Heart right ventricle (tissue), 16 donors: ENCODE measurements at places on chromosomes 13 and 19. TPM values are rescaled to one million over a fixed set of nuclear protein-coding genes. Genes with fewer than 3 reads are reported as not detected.

The FXYD3 gene
- 0.51 TPM for total RNA-seq

DNA sequence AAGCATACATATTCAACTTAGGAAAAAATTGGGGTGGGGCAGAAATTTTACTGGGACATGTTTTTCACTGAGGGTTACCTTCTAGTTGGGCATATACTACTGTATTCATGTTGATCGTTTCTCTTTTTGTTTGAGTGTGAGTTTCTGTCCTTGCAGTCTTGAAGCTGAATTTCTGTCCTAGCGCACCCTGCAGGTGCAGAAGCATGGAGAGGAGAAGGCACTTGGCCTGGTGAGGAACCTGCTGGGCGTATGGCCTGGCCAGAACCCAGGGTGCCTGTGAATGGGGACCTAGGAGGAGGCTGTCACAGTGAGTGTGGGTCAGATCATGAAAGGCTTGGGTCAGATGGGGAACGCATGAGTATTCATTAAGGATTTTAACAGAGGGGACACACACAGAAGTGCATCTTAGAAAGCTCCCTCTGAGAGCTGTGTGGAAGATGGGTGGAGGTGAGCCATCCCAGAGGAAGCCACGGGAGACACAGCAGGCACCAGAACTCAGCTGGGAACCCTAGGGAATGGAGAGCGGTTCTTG lies 36.8 kb downstream of the SERP2 start:
- H3K4me3 ChIP-seq = no peak overlapping the region
- DNase-seq = no peak
- peaks cover 5% of the 10 kb centered on the region for H3K4me1 ChIP-seq
- H3K27ac ChIP-seq = no peak overlapping the region
- no peaks in the 10 kb centered on the region for H3K36me3 ChIP-seq

GRCh38 chr13:45683701-45684100 lies 18.4 kb upstream of the CBY2 start:
- no peak overlapping the region for H3K27ac ChIP-seq
- H3K36me3 ChIP-seq = no peaks in the 10 kb centered on the region
- H3K4me1 ChIP-seq = no peaks in the 10 kb centered on the region
- H3K27me3 ChIP-seq = no peaks in the 10 kb centered on the region
- no peak for DNase-seq

DNA sequence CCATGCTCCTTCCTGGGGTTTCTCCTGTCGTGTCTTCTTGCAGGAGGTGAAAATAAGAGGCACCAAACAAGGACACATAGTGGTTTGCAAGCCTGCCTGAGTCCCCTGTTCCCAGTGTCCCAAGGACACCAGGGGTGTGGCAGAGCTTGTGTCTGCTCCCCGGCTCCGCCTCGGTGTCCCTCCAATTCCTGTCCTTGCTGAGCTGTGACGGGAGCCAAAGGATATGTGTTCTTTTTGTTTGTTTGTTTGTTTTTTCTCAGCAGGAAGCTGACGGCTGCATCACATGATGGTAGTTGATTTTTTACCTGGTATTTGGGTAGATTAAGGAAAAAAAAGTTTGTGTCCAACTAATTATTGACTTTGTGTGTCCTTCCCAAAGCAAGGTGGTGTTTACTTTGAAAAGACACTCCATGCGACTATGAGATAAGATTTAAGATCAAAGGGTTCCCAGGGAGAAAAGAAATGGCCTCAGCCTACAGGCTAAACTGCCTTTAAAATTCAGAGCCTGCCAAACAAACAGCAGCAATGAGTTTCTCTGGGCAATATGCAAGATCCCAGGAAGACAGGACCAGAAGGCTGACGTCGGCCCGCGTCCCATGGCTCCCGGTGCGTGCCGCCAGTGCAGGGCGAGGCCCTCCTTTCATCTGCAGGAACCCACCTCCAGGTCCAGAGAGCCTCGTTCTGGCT lies 50.8 kb upstream of the XPO4 start:
- H3K4me1 ChIP-seq = no peaks in the 10 kb centered on the region
- no peak overlapping the region for H3K4me3 ChIP-seq
- H3K36me3 ChIP-seq = no peaks in the 10 kb centered on the region
- H3K27me3 ChIP-seq = peaks cover 6% of the 10 kb centered on the region
- no peak for DNase-seq
- H3K27ac ChIP-seq = no peak overlapping the region

GRCh38 chr13:26529441-26529840 lies 28.0 kb upstream of the WASF3 start:
- H3K27ac ChIP-seq = no peak overlapping the region
- no peaks in the 10 kb centered on the region for H3K36me3 ChIP-seq
- DNase-seq = peak; percentile 42
- no peaks in the 10 kb centered on the region for H3K4me1 ChIP-seq
- no peak overlapping the region for H3K4me3 ChIP-seq
- H3K27me3 ChIP-seq = no peaks in the 10 kb centered on the region

DNA sequence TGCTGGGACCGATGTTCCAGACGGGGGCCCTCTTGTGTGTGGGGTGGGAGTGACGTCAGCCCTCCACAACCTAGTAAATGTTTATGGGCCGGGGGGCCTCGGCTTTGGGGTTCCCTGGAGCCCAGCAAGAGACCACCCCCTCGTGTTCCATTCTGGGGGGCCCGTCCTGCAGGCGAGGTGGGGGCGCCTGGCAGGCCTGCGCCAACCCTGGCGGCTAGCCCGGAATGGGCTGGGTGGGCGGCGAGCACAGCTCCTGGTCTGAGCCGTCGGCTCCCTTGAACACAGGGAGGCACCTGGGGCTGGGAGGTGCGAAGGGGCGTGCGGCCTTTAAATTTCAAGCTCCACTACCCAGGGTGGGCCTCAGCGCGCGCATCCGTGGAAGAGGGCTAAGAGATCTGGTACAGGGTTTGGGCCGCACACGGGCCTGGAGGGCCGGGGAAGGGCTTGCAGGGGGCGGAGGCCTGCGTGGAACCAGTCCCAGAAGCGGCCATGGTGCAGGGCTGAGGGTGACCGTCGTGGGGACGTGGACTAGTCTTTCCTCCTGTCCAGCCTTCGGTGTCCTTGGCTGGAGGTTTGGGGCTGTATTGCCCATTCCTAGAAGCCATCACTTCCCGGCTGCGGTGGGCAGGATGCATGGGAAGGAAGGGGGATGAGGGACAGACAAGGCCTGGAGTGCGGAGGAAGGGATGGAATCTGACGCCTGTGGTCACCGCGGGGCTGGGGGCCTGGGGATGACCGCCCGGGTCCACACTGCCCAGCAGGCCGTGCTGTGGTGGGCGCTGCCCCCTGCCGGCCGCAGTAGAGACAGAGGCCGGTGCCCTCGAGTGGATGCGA lies 11.4 kb downstream of the NDUFA11 start:
- H3K4me3 ChIP-seq = no peak overlapping the region
- peaks cover 12% of the 10 kb centered on the region for H3K27me3 ChIP-seq
- H3K27ac ChIP-seq = no peak overlapping the region

DNA sequence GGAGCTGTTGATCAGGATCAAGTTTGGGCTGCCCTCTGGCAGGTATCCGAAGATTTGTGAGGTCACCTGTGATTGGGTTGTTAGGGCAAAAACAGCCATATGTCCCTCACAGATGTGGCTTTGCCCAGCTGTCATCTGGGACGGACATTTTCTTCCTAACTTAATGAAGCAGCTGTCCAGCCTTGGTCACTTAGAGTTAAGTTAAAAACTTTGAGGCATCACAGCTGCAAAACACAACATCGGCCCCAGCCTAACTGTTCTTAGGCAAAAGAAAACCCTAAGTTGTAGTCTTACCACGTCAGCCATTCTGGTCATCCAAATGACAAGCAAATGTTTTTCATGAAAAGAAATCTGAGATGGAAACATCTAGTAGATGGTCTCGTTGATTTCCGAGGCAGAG lies 318.4 kb downstream of the DCLK1 start:
- H3K4me1 ChIP-seq = no peaks in the 10 kb centered on the region
- H3K27me3 ChIP-seq = no peaks in the 10 kb centered on the region
- no peak for DNase-seq
- no peak overlapping the region for H3K27ac ChIP-seq
- no peaks in the 10 kb centered on the region for H3K36me3 ChIP-seq
- H3K4me3 ChIP-seq = no peak overlapping the region

- peaks cover 6% of the 10 kb centered on the region for H3K4me1 ChIP-seq
- DNase-seq = no peak
- H3K27me3 ChIP-seq = no peaks in the 10 kb centered on the region
- H3K36me3 ChIP-seq = peaks cover 42% of the 10 kb centered on the region
- H3K27ac ChIP-seq = no peak overlapping the region
Measured at GRCh38 chr19:40783711-40784110, 5.7 kb downstream of the RAB4B start.

The ZNF208 gene
- total RNA-seq = 31.0 TPM

DNA sequence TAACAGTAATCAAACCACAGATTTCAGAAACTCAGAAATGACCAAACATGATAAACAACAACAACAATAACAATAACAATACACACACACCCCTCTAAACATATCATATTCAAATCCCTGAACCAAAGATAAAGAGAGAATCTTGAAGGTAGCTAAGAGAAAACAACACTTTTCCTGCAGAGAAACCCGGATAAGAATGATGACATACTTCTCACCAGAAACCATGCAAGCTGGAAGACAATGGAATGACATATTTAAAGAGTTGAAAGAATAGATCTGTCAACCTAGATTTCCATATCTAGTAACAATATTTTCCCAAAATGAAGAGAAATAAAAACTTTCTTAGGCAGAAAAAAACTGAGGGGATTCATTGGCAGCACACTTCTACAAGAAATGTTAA lies 138.1 kb downstream of the LIG4 start:
- H3K36me3 ChIP-seq = no peaks in the 10 kb centered on the region
- no peak for DNase-seq
- no peak overlapping the region for H3K4me3 ChIP-seq

The KPTN gene
- 6.8 TPM for total RNA-seq

DNA sequence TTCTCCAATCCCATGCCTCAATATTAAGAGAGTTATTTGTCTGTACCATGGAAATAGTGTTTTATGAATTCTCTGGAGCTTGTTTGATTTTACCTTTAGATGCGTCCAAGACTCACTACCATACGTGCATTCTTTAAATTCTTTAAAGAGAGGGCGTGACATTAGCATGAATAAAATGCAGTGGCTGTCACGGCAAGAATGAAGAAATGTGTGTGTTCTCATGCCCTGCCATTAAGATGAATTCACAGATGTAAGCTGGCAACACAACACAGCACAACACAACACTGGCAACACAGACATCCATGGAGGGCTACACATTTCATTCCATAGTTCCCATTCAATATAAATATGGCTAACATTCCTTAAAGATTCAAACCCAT lies 213.4 kb downstream of the ENOX1 start:
- no peak overlapping the region for H3K27ac ChIP-seq
- no peaks in the 10 kb centered on the region for H3K36me3 ChIP-seq

DNA sequence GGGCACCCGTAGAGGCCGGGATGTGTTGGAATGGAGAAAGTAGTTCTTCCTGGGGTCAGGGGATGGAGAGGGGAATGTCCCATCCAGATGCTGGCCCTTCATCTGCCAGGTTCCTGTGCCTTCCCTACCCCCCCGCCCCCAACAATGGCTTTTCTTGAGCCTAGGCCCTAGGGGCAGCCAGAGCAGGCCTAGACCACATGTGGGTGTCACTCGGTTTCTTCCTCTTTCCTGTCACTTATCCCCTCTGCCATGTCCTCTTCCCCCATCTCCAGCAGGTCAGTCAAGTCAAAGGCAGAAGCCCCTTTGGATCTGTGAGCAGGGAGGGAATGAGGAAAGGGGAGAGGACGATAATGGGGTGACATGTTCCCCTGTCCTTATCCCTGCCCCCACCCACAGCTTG lies 36.4 kb downstream of the LYL1 start:
- peaks cover 93% of the 10 kb centered on the region for H3K4me1 ChIP-seq
- DNase-seq = no peak
- peak overlapping the region; percentile 99 for H3K27ac ChIP-seq
- no peaks in the 10 kb centered on the region for H3K36me3 ChIP-seq

GRCh38 chr13:99367106-99367616 lies 60.0 kb upstream of the GPR183 start:
- no peak overlapping the region for H3K27ac ChIP-seq
- H3K27me3 ChIP-seq = no peaks in the 10 kb centered on the region
- H3K36me3 ChIP-seq = peaks cover 33% of the 10 kb centered on the region
- DNase-seq = no peak
- no peaks in the 10 kb centered on the region for H3K4me1 ChIP-seq

DNA sequence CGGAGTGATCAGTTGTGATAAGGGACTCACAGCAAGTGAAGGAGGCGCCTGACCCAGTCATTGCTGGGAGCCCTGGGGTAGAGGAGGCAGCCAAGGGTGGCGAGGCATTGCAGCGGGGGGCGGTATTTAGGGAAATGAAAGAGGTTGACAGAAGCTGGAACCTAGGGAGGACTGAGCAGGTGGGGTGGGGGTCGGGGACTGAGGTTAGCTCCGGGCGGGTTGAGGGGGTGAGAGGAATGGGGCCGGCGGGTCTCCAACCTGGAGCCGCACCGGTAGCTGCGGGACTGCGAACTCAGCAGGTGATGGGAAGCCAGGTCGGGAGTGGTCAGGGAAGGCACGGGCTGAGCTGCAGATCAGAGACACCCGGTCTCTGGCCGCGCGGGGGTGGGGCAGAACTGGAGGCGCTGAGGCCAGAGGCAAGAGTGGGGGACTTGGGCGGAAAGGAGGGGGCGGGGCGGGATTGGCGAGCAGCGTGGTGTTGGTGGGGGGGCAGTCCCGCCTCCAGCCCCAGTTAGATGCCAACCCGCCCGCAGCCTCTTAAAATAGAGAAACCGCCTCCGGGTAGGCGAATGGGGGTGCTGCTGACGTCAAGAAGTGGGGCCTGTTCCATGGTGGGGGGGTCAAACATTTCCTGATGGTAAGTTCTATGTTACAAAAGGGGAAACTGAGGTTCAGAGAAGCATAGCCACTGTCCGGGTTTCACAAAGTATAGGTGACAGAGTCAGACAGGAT lies 1.5 kb downstream of the MAST3 start:
- H3K4me3 ChIP-seq = no peak overlapping the region
- H3K27me3 ChIP-seq = peaks cover 39% of the 10 kb centered on the region
- no peak for DNase-seq
- H3K27ac ChIP-seq = no peak overlapping the region
- H3K36me3 ChIP-seq = no peaks in the 10 kb centered on the region
- peaks cover 11% of the 10 kb centered on the region for H3K4me1 ChIP-seq

DNA sequence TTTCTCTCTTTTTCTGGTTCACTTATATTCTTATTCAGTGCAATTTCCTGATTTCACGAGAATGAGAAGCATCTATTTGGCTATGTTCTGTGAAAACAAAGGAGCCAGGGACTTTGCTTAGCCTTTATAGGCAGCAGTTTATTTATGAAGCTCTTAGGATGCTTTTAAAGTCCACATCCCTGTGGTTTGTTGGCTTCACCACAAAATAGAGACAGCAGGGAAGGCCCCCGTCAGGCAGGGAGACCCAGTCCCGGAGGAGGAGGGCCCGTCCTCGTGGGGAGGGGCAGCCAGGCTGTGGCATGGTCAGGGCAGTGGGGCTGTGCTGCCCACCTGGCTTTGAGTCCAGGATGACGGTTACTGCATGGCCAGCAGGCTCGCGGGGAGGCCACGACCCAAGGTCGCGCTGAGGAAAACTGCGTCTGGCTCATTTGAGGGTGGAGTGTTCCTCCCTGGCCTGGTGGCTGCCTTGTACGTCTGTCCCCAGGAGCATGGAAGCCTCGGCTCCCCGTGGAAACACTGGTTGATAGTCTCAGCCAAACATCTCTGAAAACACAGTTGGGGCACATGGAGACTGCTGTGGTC lies 92.7 kb downstream of the ATP11A start:
- H3K27ac ChIP-seq = peak overlapping the region; percentile 74
- H3K4me1 ChIP-seq = peaks cover 26% of the 10 kb centered on the region
- H3K4me3 ChIP-seq = no peak overlapping the region
- no peaks in the 10 kb centered on the region for H3K27me3 ChIP-seq
- peaks cover 15% of the 10 kb centered on the region for H3K36me3 ChIP-seq

GRCh38 chr19:32404213-32404932 lies 1.2 kb upstream of the DPY19L3 start:
- peaks cover 9% of the 10 kb centered on the region for H3K4me1 ChIP-seq
- peak overlapping the region; percentile 86 for H3K27ac ChIP-seq
- peaks cover 4% of the 10 kb centered on the region for H3K36me3 ChIP-seq
- no peak for DNase-seq
- H3K27me3 ChIP-seq = no peaks in the 10 kb centered on the region
